ENCODE measurements at places on chromosomes 12 and 14.

- DNase-seq, result no peak
Measured at GRCh38 chr14:36027354-36027753, 149.2 kb downstream of the PTCSC3 start.

DNA sequence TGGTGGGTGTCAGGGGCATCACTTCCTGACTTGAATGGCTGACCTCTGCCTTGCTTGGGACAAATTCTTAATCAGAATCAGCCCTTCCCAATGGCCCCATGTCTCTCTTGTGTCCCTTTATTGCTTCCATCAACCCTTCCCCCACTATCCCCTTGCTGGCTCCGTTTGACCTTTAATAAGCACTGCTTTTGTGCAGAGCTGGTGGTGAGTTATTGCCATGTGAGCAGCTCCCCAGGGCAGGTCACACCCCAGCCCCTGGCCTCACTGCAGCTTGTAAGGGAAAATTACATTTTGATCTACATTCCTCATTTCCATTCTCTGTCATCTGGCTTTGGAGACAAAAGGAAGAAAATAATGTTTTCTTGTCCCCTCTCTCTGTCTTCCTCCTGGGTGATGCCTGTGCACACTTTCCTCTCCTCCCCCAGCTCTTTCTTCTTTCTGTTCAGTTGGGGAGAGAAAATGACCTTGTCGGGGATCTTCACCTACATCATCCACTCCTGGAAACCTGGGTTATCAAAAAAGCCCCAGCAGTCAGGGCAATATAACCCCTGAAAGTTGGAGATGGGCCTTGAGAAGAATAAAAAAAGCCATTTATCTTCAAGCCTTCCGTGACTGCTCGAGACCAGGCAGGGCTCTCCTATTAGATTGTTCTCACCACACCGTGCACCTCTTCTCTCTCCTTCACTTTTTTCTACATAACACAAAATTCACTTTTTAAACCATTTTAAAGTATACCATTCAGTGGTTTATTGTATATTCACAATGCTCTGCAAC is 100.4 kb upstream of the SRRM4 start:
- DNase-seq, result no peak

GRCh38 chr14:53979113-53979681 is 22.6 kb upstream of the BMP4 start:
- DNase-seq, result no peak

GRCh38 chr14:79852950-79853744 is 358.2 kb downstream of the DIO2 start:
- no peak for DNase-seq

GRCh38 chr14:66920196-66920595 is 269.0 kb upstream of the GARIN2 start:
- no peak for DNase-seq

DNA sequence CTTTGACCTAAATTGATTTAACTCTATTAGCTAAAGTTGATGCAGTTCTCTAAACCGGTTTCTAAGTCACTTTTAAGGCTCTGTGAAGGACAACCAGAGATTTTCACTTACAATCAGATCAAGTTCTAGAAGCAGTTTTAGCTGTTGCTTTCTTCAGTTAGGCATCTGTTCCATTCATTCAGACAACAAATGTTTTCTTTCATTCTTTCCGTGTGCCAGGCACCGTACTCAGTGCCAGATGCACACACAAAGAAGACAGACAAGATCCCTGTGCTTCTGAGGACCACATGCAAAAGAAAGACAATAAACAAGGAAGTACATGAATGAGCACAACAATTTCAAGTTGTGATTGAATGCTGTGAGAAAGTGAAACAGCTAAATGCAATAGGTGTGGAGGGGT is 11.1 kb upstream of the EGLN3 start:
- DNase-seq, result no peak

- no peak for DNase-seq
Measured at GRCh38 chr12:71804505-71804904, 35.1 kb upstream of the TBC1D15 start.

GRCh38 chr12:70553391-70553859 is 83.8 kb downstream of the PTPRB start:
- DNase-seq, result peak; percentile 55

GRCh38 chr14:90495357-90496276 is 98.8 kb downstream of the CALM1 start:
- peak; percentile 49 for DNase-seq

- DNase-seq, result no peak
Measured at GRCh38 chr14:24351517-24351916, 11.7 kb upstream of the RIPK3 start.

- DNase-seq, result no peak
Measured at GRCh38 chr12:40034156-40034555, 71.7 kb downstream of the SLC2A13 start.

DNA sequence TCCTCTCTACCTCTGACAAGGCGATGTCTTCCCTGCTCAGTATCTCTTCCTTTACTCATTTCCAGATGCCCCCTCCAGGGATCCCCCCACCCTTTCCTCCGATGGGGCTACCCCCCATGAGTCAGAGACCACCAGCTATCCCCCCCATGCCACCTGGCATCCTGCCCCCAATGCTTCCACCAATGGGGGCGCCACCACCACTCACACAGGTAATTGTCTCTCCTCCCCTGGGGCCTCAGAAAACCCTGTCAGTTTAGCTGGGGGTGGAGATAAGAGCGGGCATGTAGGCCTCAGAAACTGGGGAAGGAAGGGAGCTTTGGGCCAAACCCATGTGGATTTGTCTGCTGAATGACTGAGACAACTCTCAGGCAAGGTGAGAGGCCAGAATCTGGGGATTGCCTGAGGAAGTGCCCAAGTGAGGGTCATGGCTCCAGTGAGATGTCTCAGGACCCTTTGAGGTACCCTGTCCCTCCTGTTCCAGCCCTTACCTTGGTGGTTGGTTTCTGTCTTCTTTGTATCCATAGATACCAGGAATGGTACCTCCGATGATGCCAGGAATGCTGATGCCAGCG is 8.1 kb downstream of the PRPF40B start:
- no peak for DNase-seq

GRCh38 chr14:104348741-104349140 is 210.4 kb downstream of the KIF26A start:
- DNase-seq, result no peak

DNA sequence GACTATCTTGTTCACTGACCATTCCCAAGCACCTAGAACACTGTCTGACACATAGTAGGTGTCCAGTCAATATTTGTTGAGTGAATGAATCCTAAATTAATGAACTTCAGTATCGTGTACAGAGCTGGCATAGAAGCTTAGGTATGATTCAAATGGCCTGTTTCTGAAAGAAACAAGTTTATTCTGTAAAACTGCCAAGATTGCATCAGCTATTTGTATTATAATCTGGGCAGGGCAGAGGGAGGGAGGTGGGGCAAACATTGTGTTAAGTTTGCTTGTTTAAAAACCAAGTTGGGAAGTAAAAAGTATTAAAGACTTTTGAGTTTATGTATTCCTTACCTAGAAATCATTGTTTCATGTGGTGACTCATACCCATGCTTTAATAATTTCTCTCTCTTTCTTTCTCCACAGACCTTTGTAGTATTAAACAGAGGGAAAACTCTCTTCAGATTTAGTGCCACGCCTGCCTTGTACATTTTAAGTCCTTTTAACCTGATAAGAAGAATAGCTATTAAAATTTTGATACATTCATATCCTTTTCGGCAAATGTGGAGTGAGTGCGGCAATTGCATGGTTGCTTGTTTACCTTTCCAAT is 92.8 kb downstream of the SCN8A start:
- DNase-seq, result no peak

DNA sequence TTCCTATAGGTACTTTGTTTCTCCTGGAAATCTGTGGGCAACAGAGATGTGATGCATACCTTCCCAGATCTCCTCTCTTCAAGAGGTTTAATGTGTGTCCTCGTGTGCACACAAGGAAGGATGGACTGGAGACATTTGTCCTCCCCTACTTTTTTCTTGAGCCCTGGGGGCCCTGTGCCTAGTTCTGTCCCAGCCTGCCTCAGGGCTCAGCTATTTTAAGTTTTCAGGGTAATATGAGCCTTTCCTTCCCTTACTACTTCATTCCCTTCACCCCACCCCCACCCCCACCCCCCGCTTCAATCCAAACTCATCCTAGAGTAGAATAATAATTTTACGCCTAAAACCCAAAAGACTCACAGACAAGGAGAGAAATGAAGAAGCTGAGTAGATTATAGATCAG is 446 bp downstream of the STAC3 start:
- no peak for DNase-seq

GRCh38 chr12:85821759-85822158 is 14.4 kb downstream of the RASSF9 start:
- no peak for DNase-seq

GRCh38 chr14:102870994-102871831 is 51.2 kb upstream of the AMN start:
- no peak for DNase-seq

DNA sequence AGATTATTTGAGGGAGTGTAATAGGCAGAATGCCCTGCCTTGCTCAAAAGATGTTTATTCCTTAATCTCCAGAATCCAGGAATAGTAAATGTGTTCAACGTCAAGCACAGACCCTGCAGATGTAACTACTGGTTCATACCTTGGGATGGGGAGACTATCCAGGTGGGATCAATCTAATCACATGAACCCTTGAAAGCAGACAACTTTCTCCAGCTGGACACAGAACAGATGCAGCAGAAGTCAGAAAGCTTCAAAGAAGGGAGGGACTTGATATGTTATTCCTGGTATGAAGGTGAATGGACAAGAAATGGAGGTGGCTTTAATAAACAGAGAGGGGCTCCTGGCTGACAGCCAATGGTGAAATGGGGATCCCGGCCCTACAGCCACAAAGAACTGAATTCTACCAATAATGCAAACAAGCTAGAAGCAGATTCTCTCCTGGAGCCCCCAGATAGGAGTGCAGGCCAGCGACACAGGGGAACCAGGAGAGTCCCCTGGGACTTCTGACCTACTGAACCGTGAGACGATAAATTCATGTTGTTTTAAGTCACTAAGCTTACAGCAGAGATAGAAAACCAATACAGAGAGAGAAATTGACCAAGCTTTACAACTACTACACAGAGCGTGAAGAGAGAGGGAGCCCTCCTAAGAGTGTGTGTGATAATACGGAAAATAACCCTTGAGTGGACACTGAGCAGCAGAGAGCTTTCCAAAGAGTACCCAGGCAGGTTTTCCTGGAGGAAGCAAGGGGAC is 133.5 kb upstream of the TMEM132C start:
- DNase-seq, result no peak

DNA sequence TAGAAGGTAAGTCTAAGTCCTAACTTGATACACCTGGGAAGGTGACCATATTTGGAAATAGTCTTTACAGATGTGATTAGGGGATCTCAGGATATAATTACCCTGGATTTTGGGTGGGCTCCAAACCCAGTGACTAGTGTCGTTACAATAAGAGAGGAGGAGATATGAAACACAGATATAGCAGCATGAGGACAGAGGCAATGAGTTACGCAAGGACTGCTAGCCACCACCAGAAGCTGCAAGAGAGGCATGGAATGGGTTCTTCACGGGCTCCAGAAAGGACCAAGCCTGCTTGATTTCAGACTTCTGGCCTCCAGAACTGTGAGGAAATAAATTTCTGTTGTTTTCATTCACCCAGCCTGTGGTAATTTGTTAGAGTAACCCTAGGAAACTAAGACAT is 28.6 kb downstream of the FGFR1OP2 start:
- no peak for DNase-seq

DNA sequence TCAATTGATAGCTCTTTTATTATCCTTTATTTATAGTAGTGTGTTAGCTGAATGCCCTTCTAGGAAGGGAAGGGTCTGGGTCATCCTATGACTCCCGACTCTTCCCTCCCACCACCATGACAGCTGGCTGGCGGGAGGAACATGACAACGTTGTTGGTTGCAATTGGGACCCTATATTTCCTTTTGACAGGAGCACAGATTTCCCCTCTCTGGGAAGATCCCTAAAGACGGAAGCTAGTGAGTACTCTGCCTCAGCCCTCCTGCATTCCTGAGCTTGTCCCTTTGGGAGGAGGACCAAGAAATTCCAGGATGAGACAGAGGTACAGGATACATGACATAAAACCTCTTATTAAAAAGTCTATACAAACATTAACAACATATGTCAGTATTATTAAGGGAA is 485.4 kb downstream of the NAV3 start:
- DNase-seq, result no peak

DNA sequence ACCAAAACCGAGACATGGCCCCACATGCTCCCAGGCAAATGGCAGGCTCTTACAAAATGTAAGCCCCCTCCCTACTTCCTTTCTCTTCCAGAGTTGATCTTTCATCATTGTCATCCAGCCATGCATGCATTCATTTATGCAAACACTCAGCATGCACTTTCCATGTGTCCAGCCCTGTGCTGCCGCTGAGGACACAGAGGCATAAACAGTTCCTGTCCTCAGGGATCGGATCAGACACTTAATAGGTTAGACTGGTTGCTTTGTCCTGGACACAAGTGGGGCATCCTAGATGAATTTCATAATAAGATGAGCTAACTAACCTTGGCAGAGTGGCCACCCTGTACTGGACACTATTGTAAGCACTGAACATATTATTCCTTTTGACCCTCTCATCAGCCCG is 23.1 kb downstream of the PRIMA1 start:
- DNase-seq, result no peak

DNA sequence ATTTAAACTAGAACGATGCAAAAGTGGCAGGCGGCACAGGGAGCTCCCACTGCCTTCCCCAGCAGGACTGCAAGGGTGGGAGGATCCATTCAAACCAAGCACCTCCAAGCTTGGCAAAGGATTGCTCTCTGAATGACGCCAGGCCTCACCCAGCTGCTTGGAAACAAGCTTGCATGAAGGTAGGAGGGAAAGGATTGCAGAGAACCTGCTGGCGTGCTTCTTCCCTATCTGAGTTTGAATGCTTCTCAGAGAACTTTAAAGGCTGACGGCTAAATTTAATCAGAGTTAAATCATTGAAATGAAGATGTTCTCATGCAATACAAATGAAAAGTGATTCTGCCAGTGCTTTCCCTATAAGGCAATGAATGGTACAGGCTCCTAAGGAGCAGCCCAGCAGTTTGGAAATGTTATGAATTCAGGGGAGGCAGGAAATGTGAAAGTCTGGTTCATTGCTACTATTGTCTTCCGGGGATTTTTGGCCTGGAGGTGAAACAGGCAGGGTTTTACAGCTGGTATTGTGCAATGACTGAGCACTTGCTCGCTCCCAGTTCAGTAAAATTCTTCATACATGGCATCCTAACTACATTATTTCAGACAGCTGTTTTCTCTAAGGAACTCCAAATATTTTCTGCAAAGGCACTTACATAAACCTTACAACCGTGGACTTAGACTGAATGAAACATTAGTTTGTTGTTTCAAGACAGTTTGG is 31.9 kb upstream of the DUSP6 start:
- DNase-seq, result no peak

DNA sequence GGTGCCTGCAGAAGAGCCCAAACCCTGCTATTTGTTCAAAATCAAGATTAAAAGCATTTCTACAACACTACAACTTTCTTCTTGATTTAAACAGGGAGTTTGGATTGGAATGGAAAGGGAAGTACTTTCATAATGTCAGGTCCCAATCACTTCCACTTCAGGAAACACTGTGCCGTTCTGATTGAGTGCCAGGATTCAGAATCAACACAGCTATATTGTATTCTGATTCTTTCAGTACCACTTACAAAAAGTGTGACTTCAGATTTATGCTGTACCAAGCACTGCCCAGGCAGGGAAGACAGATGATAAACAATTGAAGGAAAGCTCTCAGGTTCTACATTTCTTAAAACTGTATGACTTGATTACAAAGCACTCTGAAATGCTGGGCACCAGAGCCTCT is 3.2 kb downstream of the TDP1 start:
- no peak for DNase-seq

Measured in urinary bladder (tissue), 4 donors.